Activated CD4-positive, alpha-beta T cell treated with anti-CD3 and anti-CD28 coated beads, Interleukin-2, amount 10 ng/mL, durations not matched to agents 24 days and 14 days (primary cell): ENCODE measurements at places on chromosomes 5 and 9.

GRCh38 chr9:68560071-68560844 lies 19.6 kb upstream of the TMEM252 start:
- H3K4me3 ChIP-seq = no peak overlapping the region
- peak; percentile 87 for DNase-seq
- H3K27me3 ChIP-seq = peaks cover 21% of the 10 kb centered on the region
- H3K4me1 ChIP-seq = peaks cover 8% of the 10 kb centered on the region

DNA sequence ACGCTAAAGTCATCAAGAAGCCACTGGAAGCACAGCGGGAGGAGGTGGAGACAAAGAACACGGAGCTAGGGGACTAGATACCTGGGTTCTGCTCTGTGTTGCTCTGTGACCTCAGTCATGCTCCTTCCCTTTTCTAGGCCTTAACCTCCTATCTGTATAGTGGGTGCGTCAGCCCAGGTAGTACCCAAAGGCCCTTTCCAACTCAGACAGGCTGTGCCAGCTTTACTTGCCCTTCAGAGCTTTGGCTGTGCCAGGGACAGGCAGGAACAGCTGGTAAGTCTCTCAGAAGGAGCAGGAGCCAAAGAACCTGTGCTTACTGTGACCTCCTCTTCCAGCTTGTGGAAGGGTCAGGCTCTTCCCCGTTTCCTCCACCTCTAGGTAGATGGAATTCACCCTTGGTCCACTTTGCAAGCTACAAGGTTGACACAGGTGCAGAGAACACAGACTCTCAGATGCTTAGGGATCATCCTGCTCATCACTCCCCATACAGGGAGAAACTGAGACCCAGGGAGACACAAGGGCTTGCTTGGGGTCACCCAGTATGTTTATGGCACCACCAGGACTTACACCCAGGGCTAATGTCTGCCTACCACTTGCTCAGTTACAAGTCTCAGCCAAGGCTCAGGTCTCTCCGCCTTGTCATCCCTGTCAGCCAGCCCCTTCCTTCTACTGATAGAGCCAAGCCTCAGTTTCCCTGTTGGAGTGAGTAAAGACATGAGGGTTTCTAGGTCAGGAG lies 1.7 kb downstream of the CCDC69 start:
- peak overlapping the region; percentile 84 for H3K4me3 ChIP-seq
- peaks cover 66% of the 10 kb centered on the region for H3K4me1 ChIP-seq
- no peaks in the 10 kb centered on the region for H3K27me3 ChIP-seq

GRCh38 chr5:35229076-35230037 lies 930 bp downstream of the PRLR start:
- no peak overlapping the region for H3K27ac ChIP-seq
- peak overlapping the region; percentile 29 for H3K4me3 ChIP-seq
- H3K36me3 ChIP-seq = no peaks in the 10 kb centered on the region
- no peak for DNase-seq

DNA sequence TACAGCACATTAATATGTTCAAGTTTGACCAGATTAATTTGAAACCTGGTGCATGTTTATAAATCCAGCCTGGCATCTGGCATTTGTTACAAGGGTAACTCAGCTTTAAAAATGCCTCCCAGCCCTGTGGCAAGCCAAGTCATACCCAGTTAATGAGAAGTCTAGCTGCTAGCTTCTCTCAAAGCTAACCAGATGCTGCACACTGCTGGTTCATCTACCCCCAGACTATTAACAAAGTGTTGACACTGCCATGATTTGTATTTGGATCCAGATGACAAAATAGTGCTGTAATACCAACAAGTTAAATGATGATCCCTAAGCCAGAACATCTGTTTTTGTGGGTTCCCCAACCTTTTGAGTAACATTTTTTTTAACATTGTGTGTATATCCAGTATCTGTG lies 573.7 kb upstream of the DAB2 start:
- H3K4me3 ChIP-seq = no peak overlapping the region
- H3K27ac ChIP-seq = no peak overlapping the region
- no peaks in the 10 kb centered on the region for H3K4me1 ChIP-seq

- DNase-seq = peak; percentile 89
- peaks cover 16% of the 10 kb centered on the region for H3K4me1 ChIP-seq
Measured at GRCh38 chr5:177005619-177006264, 837 bp downstream of the UIMC1 start.

GRCh38 chr9:100014846-100015245 lies 84.0 kb downstream of the ERP44 start:
- H3K27me3 ChIP-seq = no peaks in the 10 kb centered on the region
- H3K4me3 ChIP-seq = no peak overlapping the region
- H3K36me3 ChIP-seq = peaks cover 24% of the 10 kb centered on the region
- no peak overlapping the region for H3K27ac ChIP-seq
- no peaks in the 10 kb centered on the region for H3K4me1 ChIP-seq
- no peak for DNase-seq

- H3K27me3 ChIP-seq = no peaks in the 10 kb centered on the region
- peaks cover 2% of the 10 kb centered on the region for H3K4me1 ChIP-seq
- H3K4me3 ChIP-seq = no peak overlapping the region
Measured at GRCh38 chr5:93993161-93993560, 251.8 kb upstream of the POU5F2 start.

- DNase-seq = no peak
- H3K4me1 ChIP-seq = no peaks in the 10 kb centered on the region
- H3K27ac ChIP-seq = no peak overlapping the region
- no peaks in the 10 kb centered on the region for H3K36me3 ChIP-seq
- no peaks in the 10 kb centered on the region for H3K27me3 ChIP-seq
Measured at GRCh38 chr5:11182441-11183080, 421.5 kb upstream of the DAP start.

- H3K36me3 ChIP-seq = no peaks in the 10 kb centered on the region
- DNase-seq = no peak
- peak overlapping the region; percentile 10 for H3K4me3 ChIP-seq
- peak overlapping the region; percentile 80 for H3K27ac ChIP-seq
Measured at GRCh38 chr9:115000217-115000639, 69.8 kb upstream of the TNFSF8 start.

GRCh38 chr5:92568522-92568921 lies 1012.5 kb downstream of the NR2F1-AS1 start:
- no peaks in the 10 kb centered on the region for H3K36me3 ChIP-seq
- no peak overlapping the region for H3K27ac ChIP-seq
- no peak for DNase-seq
- no peaks in the 10 kb centered on the region for H3K4me1 ChIP-seq
- H3K27me3 ChIP-seq = no peaks in the 10 kb centered on the region

DNA sequence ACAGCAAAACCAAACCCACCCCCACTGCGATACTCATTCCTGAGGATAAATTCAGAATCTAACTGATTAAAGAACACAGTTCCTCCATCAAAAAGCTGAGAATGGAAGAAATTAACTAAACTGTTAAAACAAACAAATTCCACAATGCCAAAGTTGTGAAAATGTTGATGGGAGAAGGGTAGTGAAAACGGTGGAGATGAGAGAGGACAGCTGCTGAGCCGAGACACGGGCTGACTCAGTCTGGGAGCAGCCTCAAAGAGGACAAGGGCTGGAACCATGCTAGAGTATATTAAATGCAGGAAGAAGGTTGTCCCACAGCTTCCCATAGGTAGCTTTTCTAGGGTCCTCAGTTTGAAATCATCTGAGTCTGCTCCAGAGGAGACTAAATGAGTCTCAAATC lies 14.3 kb downstream of the ADAMTS12 start:
- H3K36me3 ChIP-seq = no peaks in the 10 kb centered on the region
- H3K4me1 ChIP-seq = no peaks in the 10 kb centered on the region
- no peak for DNase-seq
- no peak overlapping the region for H3K27ac ChIP-seq
- no peak overlapping the region for H3K4me3 ChIP-seq
- H3K27me3 ChIP-seq = peaks cover 4% of the 10 kb centered on the region

- peaks cover 5% of the 10 kb centered on the region for H3K4me1 ChIP-seq
- no peaks in the 10 kb centered on the region for H3K27me3 ChIP-seq
- H3K36me3 ChIP-seq = peaks cover 45% of the 10 kb centered on the region
- no peak overlapping the region for H3K4me3 ChIP-seq
- DNase-seq = no peak
Measured at GRCh38 chr5:127549551-127549950, 32.1 kb downstream of the PRRC1 start.
